ENCODE measurements at places on chromosomes 11 and 22. TPM values are rescaled to one million over a fixed set of nuclear protein-coding genes. Genes with fewer than 3 reads are reported as not detected.
A peak's percentile ranks its signal among the peaks of the same experiment; 100 is the strongest.

- DNase-seq: no peak
These were observed 2.4 kb downstream of the DRD4 start for GRCh38 chr11:639332-639955.

DNA sequence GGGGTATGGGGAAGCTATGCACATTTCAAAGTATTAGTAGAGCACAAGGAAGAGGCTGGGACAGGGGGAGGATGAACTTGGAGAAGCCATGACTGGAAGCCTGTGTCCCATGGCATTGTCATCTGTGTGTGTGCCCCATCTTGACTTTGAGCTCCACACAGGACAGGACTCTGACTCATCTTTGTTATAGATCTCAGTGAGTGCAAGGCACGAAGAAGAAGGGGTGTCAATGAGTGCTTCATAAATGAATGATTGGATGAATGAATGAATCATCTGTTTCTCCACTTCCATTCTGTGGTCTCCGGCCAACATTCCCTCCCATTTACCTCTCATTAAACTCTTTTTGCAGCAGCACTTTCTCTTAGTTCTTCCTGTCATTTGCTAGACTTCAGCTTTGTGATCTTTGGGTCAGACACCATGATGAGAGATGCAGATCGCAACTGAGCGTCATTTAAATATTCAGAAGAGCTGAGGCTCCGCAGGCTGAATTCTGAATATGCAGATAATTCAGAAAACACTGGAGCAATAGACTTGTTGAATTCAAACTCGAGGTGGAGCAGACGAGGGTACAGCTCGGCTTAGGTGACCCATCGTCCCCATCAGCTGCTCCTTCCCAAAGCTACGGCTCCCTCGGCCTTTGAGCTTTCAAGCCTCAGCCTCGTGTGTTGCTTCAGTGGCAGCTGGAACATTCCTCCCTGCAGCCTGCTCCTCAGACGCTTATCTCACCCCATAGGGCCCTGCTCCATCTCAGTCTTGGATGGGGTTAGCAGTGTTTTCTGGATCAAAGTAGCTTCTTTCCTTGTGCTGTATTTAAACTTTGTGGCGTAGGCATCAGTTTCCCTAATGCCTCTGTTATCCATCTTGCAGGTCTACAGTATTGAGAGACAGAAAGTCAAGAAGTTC, 30.8 kb downstream of the APOL3 start:
- no peak for DNase-seq

DNA sequence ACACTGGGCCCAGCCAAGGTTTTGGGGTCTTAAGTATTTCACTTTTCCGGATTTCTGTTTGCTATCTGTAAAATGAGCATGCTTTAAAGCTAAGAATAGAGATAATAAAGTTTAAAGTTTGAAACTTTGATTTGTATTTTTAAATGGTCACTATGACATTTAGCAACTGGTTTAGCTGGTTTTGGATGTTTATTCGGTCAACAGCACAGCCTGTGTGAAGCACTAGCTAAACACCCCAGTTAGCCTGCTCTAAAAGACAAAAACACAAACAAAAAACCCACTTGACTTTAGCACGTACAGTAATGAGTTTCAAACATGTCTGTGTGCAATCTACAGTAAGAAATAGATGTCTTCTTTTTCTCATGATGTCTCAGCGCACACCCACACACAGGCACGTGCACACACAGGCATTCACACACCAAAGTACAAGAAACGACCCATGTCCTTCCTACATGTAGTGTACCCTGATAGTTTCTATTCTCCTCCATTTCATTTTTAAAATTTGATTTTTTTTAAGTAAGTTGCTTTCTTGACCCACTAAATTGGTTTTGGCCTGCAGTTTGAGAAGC, 29.4 kb downstream of the SLC1A2 start:
- no peak for DNase-seq

- no peak for DNase-seq
These were observed 115.5 kb downstream of the UVRAG start for GRCh38 chr11:75930534-75930933.

DNA sequence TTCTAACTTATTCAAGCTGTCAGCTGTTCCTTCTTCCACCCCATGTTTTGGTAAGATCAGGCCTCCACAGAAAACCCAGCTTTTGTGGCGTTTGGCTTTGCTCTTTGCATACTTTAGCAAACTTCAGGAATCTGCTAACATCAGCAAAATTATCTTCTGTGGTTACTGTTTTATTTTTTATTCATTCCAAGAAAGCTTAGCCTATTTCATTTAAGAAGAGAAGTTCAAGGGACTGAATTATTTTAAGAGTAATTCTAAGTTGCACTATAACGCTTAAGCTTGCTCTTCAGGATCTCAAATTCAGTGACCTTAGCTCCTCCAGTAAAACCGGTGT, 1.1 kb downstream of the JHY start:
- no peak for DNase-seq

DNA sequence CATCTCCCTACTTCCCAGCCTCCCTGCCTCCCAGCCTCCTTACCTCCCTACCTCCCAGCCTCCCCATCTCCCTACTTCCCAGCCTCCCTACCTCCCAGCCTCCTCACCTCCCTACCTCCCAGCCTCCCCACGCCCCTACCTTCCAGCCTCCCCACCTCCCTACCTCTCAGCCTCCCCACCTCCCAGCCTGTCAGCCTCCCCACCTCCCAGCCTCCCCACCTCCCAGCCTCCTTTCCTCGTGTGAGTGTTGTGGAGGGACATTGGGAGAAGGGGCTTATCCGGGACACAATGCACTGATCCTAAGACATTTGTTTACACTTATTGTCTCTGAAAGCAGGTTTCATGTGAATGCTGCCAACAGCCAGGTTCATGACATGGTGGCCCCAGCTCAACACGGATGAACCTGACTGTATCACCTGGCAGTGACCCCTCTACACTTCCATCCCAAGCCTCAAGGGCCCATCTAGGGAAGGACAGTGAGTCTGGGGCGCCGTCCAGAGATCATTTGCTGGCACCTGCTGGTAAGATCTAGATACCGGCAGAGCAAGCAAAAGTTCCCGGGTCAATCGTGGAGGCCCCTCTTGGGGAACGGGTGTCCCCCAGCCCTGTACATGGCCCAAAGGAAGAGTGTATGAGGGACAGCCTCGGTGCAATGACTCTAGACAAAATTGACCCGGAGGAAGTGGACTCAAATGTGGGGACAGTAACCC, 34.5 kb upstream of the TH start:
- no peak for DNase-seq

- no peak for DNase-seq
These were observed 148.6 kb downstream of the LDLRAD3 start for GRCh38 chr11:36092314-36093030.

GRCh38 chr11:46210133-46210636, 67.3 kb upstream of the CREB3L1 start:
- no peak for DNase-seq

GRCh38 chr11:64971421-64972233, at the start of gene MAJIN:
Gene MAJIN (minus strand): TSS chr11:64972108. CDS start chr11:64959405, 12,703 bp downstream.
- peak; percentile 90 for DNase-seq

DNA sequence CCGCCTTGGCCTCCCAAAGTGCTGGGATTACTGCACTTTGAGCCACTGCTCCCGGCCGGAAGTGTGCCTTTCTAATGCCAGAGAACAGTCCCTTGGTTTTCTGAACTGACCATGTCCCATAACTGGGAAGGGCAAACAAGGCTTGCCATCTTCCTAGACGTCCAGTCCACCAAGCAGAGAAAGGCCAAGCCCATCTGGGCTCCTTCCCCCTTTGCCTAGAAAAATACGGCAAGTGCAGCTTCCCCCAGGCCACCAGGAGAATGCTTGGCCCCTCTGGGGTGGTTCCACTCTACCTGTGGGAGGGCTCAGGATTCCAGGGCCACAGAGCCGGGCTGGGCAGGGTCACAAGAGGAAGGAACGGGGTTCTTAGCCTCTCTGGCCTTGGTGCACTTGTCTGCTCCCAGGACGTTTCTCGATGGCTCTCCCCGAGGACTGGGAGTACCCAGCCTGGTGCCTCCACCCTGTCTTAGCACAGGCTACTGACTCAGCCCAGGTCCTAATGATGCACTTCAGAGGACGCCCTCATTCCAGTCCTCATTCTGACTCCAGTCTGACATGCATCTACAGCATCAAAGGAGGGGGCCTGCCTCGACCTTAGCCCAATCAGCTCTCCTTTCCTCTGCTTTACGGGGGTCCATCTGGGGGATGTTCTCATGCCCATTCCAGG, 1.2 kb downstream of the USP2 start:
- DNase-seq: no peak

- no peak for DNase-seq
These were observed 183.9 kb upstream of the CTSC start for GRCh38 chr11:88521399-88521798.

GRCh38 chr11:115664313-115664712, 160.1 kb upstream of the CADM1 start:
- no peak for DNase-seq

DNA sequence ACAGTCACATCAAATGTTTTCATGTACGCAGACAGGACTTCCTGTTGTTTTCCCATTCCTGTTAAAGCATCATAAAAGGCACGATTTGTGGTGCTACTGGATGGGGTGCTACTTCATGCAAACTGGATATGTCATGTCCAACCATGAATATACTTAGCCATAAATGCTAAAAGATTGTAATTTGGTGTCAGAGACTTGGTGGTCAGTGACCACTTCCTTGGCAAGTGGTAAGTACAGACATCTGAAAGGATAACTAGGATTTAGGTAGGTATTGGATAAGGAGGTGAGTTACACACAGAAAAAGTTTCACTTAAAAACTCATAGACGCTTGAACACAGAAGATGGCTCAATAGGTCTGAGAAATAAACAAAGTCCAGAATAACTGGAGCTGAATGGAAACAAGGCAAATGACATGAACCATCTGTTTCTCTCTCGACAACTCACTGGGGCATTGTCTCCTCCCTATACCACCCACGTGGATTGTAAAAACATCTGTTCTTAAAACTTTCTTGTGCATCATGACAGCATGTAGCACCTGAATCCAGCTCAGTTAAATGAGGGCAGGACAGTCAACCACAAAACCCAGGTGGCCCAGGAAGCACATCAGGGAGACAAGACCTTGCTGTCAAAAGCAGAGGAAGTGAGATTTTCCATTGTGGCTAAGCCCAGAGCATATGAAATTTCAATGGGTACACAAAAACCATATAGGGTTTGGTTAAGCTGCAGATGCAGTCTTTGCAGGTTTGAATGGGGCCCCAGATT, 22.1 kb upstream of the IGLL5 start:
- no peak for DNase-seq

DNA sequence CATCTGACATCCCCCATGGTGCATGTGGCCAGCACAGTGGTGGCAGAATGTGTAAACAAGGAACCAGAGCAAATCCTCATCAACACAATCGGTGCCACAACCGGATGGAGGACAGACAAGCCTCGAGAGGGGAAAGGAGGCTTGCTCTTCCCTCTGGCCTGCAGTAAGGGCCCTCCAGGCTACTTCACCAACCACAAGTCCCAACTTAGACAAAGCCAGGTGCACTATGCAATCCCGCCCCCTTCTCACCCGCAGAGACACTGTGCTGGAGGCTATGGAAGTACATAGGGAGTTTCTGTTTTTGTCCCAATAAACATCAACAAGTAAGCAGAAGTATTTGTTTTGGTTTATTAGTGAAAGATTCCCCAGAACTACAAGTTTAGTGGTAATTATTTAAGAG, 54.3 kb downstream of the SPATA19 start:
- no peak for DNase-seq

DNA sequence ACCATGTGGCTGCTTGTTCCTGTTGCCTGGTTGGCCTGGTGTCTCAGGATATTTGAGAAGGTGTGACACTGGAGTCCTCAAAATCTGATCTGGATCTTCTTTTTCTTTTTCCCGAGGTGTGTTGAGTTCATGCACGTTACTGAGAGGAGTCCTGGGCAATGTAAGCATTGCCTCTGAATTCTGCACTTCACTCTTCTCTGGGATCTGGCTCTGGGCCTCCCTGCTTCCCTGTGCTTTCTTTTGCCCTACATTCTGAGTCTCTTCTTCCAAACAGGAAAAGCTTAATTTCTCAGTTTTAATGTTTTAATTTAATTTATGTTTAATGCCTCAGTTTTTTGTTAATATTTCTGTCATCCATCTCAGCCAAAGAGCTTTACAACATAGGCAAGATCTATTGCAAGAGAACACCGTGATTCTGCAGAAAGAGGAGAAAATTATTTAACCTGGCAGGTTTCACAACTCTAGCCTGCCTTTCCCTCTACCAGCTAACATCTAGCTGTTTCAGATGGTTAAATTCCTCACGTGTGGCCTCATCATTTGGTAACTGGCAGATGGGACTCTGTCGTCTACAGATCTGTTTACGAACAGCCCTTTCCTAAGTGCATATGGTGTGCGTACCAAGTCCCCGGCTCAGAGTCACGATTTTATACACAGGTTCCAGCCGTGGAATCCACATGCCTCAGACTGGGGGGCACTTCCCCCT, 24.7 kb downstream of the LDLRAD3 start:
- no peak for DNase-seq

DNA sequence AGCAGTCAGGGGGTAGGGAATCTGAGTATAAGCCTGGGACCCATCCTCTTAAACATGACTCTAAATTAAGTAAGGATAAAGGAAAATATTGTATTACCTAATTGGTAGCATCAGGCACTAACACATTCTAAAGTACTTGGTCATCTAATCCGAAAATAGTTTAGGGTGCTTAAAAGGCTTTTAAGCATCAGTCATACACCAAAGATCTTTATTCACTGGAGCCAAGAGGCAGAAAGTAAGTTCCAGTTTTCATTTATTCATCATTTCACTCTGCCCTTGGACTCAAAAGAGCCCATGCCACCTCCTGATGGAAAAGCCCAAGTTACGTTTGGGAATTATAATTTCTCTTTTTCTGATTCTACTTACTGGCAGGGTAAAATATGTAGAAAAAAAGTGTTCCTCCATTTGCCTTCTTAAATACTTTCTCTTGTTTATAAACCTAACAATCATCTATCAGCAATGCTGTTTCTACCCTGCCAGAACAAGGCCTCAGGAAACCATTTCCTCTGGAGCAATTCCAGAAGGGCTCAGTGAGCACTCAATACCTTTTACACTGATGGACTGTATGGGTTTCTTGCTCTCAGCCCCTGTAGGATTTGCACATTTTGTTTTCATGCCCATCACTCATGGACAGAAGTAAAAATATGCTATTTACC, 120.1 kb upstream of the SLC5A12 start:
- no peak for DNase-seq

- DNase-seq: peak; percentile 91
These were observed 77.1 kb downstream of the MIAT start for GRCh38 chr22:26734339-26735018.

DNA sequence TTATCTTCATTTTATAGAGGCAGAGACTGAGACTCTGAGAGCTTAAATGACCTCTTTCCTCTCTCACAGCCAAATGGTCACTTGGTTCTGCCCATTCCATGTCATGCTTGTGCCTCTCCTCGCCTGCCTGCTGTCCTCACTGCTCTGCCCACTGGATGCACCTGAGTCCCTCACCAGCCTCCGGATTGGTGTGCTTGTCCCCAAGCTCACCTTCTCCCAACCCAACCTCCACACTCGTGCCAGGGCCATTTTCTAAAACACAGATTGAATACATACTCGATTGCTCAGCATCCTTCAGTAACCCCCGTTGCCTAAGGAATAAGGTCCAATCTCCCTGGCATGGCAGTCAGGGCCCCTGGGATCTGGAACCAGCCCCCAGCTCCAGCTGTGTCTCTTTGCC, 28.4 kb upstream of the NECTIN1 start:
- DNase-seq: no peak

Gene FOXRED2
- 14.0 TPM for total RNA-seq

Gene GGTLC3
- not detected for total RNA-seq

Gene OR10V1
- not detected for total RNA-seq

Gene MMP27
- total RNA-seq: not detected

Gene JAML
- total RNA-seq: 0.39 TPM

Gene SYT12
- not detected for total RNA-seq

Gene POTEH
- not detected for total RNA-seq
